ENCODE measurements at places on chromosomes 4 and X.

DNA sequence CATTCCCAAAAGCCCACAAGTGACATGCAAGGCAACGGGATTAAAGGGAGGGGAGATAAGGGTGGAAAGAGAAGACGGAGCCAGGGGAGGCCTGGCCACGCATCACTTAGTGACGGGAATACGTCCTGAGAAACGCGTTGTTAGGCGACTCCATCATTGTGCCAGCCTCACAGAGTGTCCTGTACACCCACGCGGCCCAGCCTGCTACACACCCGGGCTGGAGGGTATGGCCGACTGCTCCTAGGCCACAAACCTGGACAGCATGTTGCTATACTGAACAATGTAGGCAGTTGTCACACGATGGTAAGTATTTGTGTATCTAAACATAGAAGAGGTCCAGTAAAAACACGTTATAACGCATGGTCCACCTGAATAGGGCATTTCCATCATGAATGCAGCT lies 23.4 kb downstream of the NSG1 start:
- no peak for DNase-seq

GRCh38 chr4:41747230-41748055 lies 1.1 kb downstream of the PHOX2B start:
- DNase-seq: no peak

DNA sequence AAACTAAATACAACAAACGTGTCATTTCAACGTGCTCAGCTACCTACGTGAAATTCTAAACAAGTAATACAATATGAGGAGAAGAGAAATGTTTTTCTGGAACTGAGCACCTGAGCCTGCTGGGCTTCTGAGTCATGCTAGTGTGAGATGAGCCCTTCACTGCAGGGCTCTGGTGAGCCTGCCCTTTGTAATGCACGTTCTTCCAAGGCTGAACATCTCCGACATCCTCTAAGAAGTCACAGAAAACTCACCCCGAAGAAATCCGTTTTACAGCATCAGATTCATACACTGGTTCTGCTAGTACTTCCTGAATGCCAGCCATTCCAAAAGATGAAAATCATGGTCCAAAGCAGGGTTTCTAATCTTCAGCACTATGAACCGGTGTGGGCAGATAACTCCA lies 157.1 kb downstream of the AMELX start:
- no peak for DNase-seq

- DNase-seq: no peak
Measured at GRCh38 chr4:76659103-76659490, 224.1 kb downstream of the SHROOM3 start.

DNA sequence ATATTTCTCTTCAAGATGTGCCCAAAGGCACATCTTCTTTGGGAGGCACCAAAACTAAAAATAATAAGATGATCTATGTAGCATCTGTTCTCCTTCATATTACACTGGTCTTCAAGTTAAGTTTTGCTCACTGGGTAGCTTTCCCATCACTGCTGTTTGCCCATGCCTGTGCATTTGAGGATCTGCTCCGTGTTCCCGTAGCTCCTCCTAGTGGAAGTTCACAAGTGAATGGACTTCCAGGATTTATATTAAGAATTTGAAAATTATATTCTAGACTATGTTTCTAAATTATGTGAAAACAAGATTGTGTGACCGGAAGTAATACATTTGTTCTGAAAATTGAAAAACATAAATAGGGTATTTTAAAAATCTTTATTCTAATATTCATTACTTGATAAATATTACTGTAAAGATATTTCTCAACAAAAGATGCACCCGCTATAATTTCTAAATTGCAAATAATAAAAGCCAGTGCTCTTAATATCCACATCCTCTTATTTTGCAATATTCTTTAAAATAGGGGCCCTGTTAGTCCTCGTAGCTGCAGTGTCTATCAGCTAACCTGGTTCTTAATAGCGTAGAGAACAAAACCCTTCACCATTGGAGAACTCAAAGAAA lies 147.7 kb downstream of the RBM46 start:
- DNase-seq: no peak

- DNase-seq: no peak
Measured at GRCh38 chr4:2797545-2798305, 4.8 kb downstream of the SH3BP2 start.

- DNase-seq: no peak
Measured at GRCh38 chr4:118237531-118237930, 115.3 kb downstream of the PRSS12 start.

GRCh38 chrX:57353472-57354132 lies 67.1 kb downstream of the FAAH2 start:
- no peak for DNase-seq

DNA sequence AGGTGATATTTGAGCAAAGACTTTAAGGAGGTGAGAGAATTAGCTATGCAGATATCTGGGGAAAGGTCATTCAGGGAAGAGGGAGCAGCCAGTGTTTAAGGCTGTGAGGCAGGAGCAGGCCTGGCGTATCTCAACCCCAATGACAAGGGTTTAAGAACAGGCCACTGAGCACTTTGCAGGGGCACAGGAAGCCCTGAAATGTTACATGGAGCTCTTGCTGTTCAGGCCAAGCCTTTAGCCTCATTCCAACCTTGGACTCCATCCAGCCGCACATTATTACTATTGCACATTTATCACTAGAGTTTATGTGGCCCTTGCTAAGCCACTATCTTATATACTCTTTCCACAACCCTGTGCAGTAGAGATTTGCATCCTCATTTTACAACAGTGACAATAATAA lies 114.0 kb downstream of the EFNB1 start:
- DNase-seq: no peak

DNA sequence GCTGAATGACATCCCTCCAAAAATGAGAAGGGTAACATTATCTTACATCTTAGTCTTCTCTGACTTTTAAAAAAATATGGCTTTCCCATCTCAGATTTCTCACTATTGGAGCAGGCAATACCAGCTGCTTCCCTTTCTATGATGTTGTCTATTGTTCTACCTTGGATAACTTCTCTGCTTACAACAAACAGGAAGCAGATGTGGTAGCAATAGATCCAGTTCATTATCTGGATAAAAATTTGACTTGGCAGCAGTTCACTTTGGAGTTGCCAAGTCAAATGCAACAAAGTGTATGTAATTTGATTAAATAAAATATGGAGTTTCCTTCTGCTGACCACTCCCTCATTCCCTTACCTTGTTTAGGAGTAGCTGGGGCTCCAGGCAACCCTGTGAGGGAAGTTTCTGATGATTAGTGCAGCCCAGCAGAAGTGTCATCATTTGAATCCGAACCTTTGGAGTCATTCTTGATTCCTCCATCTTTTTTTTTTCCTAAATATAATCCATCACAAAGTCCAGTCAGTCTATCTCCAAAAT lies 72.0 kb upstream of the GPRIN3 start:
- no peak for DNase-seq

- no peak for DNase-seq
Measured at GRCh38 chr4:89829470-89830138, 7.4 kb downstream of the SNCA start.

DNA sequence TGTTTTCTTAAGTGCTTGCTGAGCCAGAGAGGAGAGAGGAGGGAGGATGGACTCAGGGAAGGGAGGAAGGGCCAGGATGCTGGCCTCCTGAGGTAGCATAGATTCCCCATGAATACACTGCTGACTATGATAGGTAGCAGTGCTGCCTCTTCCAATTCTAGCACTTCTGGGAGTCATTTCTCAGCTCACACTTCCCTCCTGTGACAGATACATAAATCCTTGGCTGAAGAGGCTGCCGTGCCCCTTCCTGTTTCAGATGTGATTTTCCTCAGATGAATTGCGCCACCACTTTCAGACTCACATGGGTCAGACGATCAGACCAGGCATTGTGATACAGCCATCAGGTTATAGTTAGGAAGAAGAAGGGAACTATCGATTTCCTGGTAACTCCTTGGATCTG lies 22.4 kb downstream of the TSC22D3 start:
- DNase-seq: no peak

DNA sequence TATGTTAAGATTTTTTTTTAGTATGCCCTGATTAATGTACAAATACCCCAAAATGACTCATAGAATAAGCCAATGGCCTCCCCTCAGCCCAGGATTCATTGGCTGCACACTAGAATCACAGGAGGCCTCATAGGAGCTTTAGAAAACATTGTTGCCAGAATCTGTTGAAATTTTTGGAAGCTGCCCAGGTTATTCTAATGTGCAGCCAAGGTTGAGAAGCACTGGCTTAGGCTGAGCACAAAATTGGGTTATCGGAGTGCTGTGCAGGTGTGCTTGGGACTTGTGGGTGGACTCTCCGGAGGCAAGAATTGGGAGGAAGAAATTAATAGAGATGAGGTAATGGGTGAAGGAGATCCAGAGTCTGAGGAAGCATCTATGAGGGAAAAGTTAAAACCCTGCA lies 41.3 kb upstream of the VCX start:
- no peak for DNase-seq

Data from vagina (tissue), 2 donors.